ENCODE measurements at places on chromosomes 3 and 15.

- peak; percentile 45 for DNase-seq
These were observed 83.9 kb upstream of the DCBLD2 start for GRCh38 chr3:98985431-98985830.

DNA sequence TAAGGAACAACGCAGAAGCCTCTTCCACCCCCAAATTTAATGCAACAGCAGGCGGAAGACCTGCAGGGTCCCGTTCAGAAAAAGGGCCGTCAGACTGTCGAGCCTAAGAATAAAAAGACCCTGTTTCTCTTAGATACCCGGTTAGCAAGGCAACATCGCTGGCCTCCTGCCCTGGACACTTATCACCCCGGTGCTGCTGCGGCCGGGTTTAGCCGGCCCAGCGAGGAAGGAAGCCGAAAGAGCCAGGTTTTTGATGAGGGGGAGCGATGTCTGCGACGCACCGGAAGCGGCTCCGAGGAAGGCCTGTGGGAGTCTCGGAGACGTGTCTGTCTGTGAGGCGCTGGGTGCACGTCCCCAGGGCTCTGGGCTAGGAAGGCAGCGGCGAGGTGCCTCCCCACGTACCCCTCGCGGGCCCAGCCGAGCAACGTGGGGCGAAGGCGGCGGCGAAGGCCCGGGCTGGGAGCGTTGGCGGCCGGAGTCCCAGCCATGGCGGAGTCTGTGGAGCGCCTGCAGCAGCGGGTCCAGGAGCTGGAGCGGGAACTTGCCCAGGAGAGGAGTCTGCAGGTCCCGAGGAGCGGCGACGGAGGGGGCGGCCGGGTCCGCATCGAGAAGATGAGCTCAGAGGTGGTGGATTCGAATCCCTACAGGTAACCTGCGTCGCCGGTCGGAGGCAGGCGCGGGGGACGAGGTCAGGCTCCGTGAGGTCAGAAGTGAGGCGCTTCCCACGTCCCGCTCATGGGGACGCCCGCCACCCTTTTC, at the start of gene UBA5:
Gene UBA5, plus strand, starts transcription at position 278 of the 759 bp plus-strand sequence. Its CDS starts 209 bp downstream, at position 487.
- peak; percentile 79 for DNase-seq

DNA sequence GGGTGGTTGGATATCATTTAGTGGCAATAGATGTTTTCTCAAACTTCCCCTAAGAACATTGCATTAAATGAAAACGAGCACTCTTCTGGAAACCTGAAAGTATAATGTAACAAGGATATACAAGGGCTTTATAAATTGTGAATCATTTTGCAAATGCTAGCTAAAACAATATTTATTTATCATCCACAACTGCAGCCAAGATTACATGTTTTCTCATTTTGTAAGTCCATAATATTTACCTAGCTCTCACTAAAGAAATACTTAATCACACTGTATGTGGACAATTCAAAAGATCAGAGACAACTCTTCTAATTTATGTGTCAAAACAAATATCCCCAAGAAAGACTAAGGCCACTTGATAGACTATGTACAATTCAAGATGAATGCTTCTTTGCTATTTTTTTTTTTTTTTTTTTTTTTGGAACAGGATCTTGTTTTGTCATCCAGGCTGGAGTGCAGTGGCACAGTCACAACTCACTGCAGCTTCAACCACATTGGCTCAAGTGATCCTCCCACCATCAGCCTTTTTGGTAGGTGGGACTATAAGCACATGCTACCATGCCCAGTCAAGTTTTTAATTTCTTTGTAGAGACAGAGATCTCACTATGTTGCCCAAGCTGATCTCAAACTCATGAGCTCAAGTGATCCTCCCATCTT, 427.7 kb upstream of the THBS1 start:
- DNase-seq = no peak

GRCh38 chr3:170027233-170028102, 10.3 kb upstream of the GPR160 start:
- no peak for DNase-seq

DNA sequence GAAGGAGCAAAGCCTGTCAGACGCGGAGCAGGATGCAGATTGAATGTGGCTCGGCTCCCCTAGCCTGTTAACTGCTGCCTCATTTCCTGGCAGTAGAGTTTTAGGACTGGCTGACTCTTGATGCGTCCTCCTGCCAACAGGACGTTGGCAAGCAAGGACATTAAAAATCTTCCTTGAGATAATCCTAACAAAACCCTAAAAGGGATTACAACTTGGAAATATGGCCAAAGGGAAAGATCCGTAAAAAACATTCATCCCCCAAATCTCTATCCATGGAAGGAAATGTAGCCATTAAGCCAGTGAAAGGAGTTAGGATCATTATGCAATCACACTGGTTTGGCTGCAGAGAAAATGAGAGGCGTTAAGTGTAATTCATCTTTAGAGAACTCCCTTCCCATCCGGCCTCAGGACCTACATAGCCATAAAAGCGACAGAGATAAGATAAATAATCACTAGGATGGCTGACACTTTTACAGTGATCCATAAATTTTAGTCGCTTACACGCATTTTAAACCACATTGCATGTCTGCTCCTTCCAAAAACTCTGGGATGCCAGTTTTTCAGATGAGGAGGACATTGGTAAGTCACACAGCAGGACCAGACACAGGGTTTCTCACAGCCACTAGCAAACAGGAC, 44.5 kb upstream of the C3orf80 start:
- DNase-seq = peak; percentile 52

DNA sequence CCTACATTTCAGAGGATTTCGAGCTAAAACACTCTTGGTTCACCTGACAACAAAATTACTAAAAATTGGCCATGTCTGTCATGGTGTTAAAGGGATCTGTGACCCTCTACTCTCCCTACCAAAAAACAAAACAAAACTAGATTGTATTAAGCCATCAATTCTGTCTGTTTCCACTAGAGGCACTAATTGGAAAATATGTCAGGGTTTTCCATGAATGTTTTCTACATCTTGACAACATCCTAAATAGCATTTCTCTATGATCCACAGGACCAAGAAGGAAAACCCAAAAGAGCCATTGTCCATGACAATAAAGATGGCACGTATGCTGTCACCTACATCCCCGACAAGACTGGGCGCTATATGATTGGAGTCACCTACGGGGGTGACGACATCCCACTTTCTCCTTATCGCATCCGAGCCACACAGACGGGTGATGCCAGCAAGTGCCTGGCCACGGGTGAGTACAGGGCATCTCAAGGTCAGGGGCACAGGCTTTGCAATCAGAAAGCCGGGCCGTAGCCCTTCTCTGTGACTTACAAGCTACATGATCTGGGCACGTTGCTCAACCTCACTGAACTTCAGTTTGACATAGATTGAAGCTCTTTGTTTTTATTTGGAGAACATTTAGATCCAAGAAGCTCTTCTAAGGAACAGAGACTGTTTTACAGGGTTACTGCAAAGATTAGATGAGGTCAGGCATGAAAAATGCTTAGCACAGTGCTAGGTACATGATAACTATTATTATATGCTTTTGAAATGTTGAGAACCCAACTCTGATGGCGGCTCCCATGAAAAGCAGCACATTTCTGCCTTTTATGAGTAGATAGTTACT, 74.8 kb downstream of the DNASE1L3 start:
- DNase-seq = peak; percentile 18

- DNase-seq = no peak
These were observed 11.4 kb downstream of the AMOTL2 start for GRCh38 chr3:134362670-134363380.

GRCh38 chr15:36401586-36401966, 177.8 kb upstream of the CDIN1 start:
- DNase-seq = peak; percentile 3

DNA sequence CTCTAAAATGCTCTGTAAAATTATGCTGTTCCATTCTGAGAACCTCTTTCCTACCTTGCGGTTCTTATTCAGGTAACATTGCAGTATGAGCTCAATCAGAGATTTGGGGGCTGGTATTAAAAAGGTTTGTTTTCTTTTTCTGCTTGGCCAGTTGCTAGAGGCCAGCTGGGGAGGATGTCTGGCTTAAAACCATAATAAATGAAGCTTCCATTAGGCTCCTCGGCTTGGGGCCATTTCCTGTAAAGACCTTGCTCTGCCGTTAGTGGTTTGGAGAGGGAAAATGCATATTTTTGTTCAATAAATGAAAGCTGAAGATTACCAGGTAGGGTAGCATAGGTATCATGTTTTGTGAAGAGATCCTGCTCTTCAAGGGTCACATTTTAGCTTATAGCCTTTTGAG, 55.2 kb downstream of the MCTP2 start:
- no peak for DNase-seq

- no peak for DNase-seq
These were observed 242.3 kb downstream of the FHIT start for GRCh38 chr3:61008998-61009380.

- no peak for DNase-seq
These were observed 4.1 kb downstream of the GALNT15 start for GRCh38 chr3:16178628-16178988.

DNA sequence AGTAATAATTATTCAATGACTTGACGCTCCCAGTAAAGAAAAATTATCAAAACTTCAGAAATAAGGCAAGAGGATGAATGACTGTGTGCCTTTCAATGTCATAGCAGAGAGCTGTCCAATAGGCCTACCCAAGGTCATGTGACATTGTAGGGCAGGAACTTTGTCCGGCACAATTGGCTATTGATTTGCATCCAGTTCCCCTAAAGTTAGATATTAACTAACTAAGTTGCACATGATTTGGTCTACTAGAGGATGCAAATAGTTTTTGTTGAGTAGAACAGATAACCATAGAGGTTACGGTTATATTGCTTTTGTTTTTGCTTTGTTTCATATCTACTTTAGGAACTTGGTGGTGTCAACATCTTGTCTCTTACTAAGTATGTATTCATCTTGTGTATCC, 127.9 kb upstream of the PFN2 start:
- DNase-seq = no peak

- DNase-seq = no peak
These were observed 1154.8 kb downstream of the NSUN3 start for GRCh38 chr3:95217661-95218060.

- peak; percentile 30 for DNase-seq
These were observed 781 bp downstream of the TRNT1 start for GRCh38 chr3:3127432-3128010.

DNA sequence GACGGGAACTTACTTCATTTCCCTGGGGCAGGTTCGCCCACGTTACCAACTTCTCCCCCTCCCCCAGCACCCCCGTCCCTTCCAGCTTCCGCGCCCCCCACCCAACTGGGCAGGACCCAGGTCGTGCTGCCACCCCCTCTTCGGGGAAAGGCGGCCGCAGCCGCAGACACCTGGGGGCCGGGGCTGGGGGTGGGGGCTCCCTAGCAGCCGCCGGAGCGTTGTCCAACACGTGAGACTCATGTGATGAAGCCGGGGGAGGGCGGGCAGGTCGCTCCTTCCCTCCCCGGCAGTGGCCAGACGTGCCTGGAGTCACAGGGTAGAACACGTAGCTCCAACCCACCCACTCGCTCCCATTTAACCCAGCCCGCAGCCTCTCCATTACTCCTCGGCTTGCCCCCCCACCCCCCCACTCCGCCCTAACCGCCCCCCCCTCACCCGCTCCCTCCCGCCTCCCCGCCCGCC, 240 bp upstream of the BHLHE40 start:
- DNase-seq = peak; percentile 95

DNA sequence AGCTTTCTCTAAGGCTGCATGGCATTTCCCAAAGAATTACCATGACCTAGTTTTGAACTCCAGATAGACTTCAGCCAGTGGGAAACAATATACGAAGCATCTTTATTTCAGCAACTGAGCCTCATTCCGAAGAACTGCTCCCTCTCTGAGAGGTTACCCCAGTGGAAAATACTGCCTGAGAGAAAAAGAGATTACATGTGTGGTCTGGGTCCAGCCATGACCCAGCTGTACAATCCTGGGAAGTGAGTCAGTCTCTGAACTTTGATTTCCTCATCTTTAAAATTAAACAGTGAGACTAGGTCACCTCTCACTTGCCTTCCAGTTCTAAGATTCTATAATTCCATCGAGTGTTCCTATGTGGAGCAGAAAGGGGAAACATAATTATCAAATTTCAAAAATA, 42.4 kb downstream of the TNIK start:
- peak; percentile 82 for DNase-seq

- no peak for DNase-seq
These were observed 57.6 kb upstream of the TNFSF10 start for GRCh38 chr3:172580680-172581401.

DNA sequence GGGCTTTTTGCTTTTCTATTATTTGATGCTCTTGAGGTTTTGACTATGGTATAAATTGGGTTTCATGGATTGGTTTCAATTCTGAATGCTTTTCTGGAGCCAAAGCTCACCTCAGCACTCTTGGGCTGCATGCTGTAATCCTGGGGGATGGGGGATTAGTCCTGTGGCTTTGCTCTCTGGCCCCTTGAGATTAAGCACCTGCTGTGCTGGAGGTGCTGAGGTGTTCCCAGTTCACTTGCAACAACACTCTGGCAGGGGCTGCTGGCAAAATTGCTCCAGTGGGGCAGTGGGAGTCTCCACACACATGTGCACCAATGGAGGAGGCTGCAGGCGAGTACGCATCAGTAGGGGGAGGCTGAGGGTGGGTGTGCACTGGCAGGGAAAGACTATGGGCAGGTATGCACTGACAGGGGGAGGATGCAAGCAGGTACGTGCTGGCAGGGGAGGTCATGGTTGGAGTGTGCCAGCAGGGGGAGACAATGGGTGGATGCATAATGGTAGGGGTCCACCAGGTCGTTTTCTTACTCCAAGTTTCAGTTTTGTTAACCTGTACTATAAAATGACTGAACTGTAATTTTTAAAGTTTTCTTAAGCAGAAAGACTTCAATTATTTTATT, 489.2 kb downstream of the FGF12 start:
- DNase-seq = no peak

GRCh38 chr3:65619451-65619881, 419.3 kb downstream of the MAGI1 start:
- no peak for DNase-seq

GRCh38 chr15:88187195-88187594, 69.3 kb downstream of the NTRK3 start:
- DNase-seq = peak; percentile 4

GRCh38 chr15:58554758-58555157, 123.0 kb downstream of the LIPC start:
- no peak for DNase-seq

- peak; percentile 42 for DNase-seq
These were observed 7.7 kb upstream of the DCP1A start for GRCh38 chr3:53354945-53355498.

GRCh38 chr3:29711255-29711771, 430.4 kb downstream of the RBMS3 start:
- no peak for DNase-seq

DNA sequence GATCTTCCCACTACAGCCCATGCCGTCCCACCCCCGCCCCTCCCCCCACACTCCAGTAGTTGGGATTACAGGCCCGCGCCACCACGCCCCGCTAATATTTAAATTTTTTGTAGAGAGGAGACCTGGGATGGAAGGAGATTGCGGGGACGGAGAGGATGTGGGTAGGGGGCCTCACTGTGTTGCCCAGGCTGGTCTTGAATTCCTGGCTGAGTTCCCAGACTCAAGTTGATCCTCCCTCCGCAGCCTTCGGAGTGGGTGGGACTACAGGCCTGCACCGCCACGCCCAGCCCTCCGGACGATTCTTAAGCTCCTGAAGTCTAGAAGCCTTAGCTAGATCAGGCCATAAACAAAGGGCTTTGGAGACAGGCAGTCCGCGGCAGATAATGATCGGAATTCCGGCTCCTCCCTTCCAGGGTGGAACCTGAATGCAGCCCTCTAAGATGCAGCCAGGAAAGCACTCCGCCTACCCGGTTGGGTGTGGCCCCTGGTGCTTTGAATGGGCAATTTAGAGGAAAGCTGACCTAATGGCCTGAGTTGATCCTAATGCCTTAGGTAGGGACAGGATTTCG, at the start of gene DPPA2:
Gene DPPA2, minus strand, starts transcription at position 356 of the 569 bp plus-strand sequence. CDS start 1,975 bp downstream, outside the sequence.
- DNase-seq = no peak

Data from ELR (cell line).